HuH-7 (cell line): ENCODE measurements at places on chromosomes 4 and X.
A peak's percentile ranks its signal among the peaks of the same experiment; 100 is the strongest.

GRCh38 chr4:179664430-179665027, 2222.3 kb upstream of the AGA start:
- DNase-seq: no peak

GRCh38 chr4:1172971-1173757, 781 bp upstream of the SPON2 start:
- peak; percentile 91 for DNase-seq

DNA sequence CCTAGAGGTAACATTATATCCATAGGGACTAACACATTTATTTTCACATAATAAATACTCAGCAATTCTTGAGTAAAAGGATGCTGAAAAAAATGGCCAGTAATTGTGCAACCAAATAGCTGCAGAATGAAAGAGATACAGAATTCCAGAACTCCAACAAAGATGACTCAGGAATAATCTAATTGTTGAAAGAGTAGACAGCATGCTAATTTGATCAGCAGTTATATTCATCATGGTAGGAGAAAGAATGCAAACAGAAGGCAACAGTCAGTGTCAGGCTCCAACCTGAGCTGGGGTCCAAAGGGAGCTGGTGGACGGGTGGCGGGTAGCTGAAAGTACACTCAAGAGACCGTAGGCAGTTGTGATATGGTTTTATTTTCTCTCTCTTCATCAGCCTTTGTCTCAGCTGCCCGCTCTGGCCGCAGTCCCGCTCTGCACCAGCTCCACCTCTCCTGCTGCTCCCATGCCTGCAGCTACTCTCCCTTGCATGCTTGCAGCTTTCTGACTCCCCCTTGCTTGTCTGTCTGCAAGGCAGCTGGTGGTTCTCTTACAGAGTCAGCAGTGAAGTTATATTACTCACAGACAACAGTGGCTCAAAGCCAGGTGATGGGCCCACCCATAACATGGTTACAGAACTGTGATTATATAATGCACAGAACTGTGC, 1150.1 kb downstream of the STIM2 start:
- DNase-seq: no peak

GRCh38 chr4:156290811-156291210, 337.1 kb upstream of the CTSO start:
- no peak for DNase-seq

DNA sequence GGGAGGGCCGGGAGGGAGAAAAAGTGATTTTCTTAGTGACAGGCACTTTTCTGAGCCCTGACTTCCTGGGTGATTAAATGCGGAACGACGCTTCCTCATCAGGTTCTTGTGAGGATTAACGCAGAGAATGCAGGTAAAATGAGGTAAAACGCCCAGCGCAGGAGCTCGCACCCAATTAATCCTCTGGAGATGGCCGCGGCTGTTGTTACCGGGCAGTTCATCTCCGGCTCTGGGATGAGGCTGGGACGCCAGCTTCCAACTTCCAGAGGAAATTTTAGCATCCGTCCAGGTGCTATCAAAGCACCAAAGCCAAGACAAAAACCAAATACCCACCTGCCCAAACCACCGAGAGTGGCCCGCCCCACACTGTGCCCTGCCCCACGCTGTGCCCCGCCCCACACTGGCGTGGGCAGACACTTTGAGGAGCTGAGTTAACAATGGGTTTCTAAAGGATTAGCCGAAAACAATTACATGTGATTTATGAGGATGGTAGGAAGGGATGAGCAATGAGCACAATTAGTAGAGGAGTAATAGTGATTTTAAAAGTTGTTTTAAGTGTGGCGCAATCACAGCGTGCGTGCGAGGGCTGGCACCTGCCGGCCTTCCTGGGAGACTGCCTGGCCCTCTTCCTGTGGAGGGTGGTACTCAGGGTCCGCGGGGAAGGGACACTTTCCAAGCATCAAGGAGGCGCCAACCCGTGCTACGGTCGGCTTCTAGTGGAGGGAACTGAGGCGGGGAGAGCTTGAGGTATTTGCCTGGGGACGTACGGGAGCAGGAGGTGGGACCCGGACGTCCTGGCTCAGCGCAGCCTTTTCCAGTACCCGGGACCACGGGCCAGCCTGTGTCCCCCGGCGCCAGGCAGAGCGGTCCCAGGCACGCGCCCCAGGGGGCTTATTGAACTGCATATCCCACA, 41.6 kb upstream of the ADRA2C start:
- no peak for DNase-seq

- no peak for DNase-seq
Measured at GRCh38 chr4:163400911-163401310, 57.2 kb downstream of the NPY5R start.

DNA sequence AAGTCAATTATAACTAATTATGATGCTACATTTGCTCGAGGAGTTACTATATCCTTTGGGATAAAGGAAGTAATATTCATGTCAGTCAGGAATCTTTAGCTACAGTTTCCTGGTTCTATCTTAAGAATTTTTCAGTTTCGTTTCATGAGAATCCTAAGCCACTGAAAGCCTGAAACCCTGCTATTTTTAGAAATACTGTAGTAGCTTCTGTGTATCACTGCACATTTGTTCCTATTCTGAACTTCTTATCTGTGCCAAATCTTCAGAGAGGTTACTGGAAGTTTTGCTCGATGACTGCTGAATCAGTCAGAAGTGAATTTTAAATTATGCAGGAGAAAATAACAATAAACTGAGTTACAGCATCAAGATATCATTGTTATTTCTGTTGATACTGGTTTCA, 249.2 kb downstream of the TENM3 start:
- no peak for DNase-seq

DNA sequence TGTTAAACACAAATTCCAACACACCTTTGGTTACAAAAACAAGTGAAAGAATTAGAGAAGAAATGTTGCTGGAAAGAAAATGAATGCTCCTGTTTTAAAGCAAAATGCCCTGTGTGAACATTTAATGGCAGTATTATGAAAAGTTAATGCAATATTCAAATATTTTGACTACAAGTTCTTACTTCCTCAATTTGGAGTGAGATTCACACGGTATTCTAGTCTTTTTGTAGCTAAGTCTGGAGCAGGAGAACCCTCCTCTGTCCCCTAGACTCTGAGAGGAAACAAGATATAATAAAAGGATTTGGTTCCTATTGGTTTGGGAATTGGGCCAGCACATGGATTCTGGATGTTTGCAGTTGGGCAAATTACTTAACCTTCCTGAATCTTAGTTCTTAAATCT, 12.7 kb downstream of the MAD2L1 start:
- no peak for DNase-seq
